ENCODE measurements at places on chromosomes 12 and 14.

- no peak for DNase-seq
Observed at GRCh38 chr12:130948751-130949150, 5.0 kb upstream of the ADGRD1 start.

GRCh38 chr12:64137117-64137516 is 85.0 kb downstream of the KICS2 start:
- DNase-seq = no peak

DNA sequence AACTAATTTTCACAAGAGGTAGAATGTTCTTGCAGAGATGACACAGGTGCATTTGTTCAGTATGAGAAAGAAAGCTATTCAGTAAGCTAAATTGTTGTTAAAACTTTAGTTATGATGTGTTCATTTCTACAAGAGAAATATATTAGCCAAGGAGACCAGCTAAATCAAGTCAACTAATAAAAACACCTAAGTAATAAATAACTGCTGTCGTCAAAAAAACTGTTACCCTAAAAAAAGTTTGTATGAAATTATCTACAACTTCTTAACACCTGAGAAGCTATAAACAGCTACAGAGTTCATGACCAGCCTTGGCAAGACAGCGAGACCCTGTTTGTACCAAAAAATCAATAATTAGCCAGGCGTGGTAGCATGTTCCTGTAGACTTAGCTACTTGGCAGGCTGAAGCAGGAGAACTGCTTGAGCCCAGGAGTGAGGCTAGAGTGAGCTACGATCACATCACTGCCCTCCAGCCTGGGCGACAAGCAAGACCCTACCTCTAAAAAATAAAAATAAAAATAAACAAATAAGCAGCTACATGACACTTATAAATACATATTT is 67.6 kb upstream of the AP4S1 start:
- no peak for DNase-seq

- DNase-seq = no peak
Observed at GRCh38 chr12:49200919-49201594, 12.2 kb upstream of the TUBA1A start.

GRCh38 chr12:27794818-27795584 is 15.0 kb upstream of the MANSC4 start:
- DNase-seq = no peak

DNA sequence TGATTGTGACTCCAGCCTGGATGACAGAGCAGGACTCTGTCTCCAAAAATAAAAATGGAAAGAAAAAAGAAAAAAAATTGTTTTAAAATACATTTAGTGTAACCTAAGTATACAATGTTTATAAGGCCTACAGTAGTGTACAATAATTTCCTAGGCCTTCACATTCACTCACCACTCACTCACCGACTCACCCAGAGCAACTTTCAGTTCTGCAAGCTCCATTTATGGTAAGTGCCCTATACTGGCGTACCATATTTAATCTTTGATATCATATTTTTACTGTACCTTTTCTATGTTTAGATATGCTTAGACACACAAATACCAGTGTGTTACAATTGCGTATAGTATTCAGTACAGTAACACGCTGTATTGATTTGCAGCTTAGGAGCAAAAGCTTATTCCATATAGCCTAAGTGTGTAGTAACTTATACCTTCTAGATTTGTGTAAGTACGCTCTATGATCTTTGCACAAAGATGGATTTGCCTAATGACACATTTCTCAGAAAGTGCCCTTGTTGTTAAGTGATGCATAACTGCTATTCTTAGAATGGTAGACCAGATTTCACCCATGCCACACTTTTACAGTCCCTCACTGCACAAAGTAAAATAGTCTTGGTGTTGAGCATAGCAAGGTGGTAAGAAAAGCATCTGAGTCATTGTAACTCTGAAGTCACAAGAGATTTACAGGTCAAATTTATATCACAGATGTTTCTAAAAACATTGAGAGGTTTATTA is 151.9 kb downstream of the LRRK2 start:
- DNase-seq = no peak
